Activated naive CD8-positive, alpha-beta T cell treated with anti-CD3 and anti-CD28 coated beads, Interleukin-2, amount 50 U/mL, for 16 hours (primary cell): ENCODE measurements at places on chromosomes 3 and 15.
A peak's percentile ranks its signal among the peaks of the same experiment; 100 is the strongest.

- no peak for DNase-seq
These were observed 23.1 kb downstream of the TRPM1 start for GRCh38 chr15:31078471-31078870.

- no peak for DNase-seq
These were observed 18.6 kb upstream of the FSTL1 start for GRCh38 chr3:120469440-120469839.

DNA sequence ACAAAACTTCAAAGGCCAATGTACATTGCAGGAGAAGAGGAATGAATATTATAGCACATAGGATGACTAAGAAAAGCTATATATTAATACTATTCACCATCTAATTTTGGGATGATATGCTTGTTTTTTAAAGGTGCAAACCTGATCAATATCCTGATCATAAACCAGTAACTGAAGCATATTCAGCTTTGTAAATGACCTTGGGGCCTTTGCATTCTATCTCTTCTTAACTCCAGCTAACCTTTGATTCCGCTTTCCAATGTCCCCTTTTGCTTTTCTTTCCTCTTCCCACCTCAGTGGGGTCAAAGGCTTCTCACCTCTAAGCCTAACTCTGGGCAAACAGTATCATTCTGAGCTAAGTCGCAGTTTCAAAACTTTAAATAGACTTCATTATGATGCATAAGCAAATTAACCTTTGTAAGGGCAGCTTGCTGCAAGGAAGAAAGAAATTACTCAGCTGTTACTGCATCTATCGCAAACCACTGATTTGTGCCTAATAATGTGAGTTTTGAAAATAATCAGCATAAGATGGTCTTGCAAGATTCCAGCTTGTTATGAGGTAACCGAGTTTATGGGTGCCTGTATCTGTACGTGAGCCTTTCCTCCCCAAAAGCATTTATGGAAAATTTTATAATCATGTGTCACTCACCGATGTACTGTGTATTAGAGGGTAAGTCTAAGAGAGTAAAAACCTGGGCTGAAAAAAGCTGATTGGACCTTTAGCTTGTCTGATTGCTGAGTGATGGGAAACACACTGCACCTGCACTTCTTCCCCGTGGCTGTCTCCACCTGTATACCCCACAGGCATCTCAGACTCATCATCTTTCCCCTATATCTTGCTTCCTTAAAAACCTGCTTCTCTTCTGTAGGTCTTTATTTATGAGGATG is 116.8 kb downstream of the TPRG1 start:
- DNase-seq = no peak

GRCh38 chr3:33146791-33147445 is 33.1 kb downstream of the CRTAP start:
- DNase-seq = no peak

DNA sequence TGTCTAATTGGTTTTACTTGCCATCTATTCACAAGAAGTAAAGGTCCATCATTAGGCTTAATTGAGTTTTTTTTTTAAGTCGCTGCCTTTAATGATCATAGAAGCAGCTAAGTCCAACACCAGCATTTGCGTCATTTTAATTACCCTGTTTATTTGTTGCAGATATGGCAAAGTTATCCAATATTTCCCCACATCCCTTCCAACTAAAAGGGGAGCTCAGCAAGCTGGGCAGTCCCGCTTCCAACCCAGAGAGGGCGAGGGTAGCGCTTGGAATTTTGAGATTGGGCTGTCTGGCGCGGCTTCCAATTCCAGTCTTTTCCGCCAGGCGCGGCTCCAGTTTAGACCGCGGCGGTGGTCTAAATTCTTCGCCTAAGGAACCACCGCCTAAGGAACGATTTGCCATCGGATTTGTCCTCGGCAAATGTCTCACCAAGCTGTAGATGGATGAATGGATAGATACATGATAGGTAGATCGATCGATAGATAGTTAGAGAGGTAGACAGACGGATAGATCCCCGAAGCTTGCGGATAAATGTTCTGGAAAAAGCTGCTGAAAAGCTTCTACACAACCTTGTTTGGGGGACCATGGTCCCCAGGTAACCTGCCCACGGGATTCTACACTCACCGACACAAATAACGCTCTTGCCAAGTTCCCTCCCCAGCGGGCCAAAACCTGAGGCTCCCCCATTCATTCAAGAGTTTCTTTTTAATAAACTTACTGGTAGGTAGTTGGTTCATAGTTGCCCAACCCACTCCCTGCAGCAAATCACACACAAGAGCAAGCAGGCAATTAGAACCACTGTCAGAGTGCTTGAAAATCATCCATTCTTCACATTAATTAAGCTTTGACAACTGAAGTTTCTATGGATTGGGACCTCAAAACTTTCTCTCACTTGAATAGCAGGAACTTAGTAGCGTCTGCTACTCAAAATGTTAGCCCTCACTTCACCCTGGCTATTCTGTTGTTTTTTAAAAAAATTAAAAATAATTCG is 49.1 kb downstream of the ZIC4 start:
- DNase-seq = no peak

- no peak for DNase-seq
These were observed 30.8 kb downstream of the MEX3B start for GRCh38 chr15:82014989-82015388.

GRCh38 chr3:177197727-177198460 is 612 bp upstream of the TBL1XR1 start:
- peak; percentile 6 for DNase-seq

- DNase-seq = no peak
These were observed 223.1 kb downstream of the MEIS2 start for GRCh38 chr15:36877294-36877693.

DNA sequence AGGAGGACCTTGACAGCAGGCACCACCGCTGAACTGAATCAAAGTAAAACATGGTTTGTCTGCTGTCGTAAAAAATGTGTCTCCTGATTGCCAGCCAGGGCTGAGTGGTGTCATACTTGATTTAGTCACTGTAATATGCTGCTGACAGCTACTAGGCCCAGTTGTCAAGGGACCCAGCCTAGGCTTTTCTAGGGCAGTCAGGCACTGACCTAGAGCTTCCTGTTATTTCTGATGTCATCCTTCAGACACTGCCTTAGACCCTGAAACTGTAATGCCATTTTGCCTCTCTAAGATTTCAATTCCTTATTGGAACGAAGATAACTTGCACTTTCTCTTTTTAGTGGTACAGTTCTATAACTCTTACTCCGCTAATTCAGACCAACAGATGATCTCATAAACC is 2.6 kb upstream of the MRPL3 start:
- DNase-seq = no peak

GRCh38 chr3:126548556-126549466 is 9.9 kb downstream of the C3orf22 start:
- no peak for DNase-seq

DNA sequence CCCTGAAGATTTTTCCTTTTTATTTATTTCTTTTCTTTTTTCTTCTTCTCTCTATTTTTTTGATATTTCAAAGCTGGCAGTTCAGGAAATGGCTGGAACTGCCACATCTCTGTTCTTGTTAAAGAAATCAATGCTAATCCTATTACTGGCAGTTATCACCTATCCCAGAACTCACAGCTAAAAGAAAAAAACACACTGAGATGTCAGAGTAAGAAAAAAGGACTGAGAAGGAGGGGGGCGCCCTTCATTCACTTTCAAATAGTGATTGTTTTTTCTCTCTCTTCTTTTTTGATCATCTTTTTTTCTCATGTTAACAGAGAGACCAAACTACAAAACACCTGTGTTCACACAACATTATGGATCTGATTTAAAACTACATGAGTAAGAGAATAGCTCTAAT is 337.1 kb downstream of the IL20RB start:
- no peak for DNase-seq

GRCh38 chr3:11944052-11944673 is 60.0 kb upstream of the SYN2 start:
- DNase-seq = no peak

DNA sequence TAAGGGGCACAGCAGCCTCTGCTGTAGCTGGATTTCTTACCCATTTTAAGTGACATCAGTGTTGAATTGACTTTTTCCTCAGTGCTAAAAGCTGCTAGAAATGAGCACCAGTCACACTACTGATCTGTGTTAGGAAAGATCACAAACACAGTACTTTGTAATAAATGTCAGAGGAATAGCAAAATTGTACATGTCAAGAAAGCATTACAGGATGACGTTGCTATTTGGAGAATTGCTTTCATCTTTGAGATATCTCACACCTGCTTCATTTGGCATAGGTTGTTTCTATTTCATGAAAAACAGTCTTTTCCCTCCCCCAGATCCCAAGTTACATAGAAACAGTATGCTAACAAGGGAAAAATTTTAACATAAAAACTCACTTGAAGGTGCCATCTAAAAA is 77.8 kb downstream of the SLC25A26 start:
- no peak for DNase-seq

DNA sequence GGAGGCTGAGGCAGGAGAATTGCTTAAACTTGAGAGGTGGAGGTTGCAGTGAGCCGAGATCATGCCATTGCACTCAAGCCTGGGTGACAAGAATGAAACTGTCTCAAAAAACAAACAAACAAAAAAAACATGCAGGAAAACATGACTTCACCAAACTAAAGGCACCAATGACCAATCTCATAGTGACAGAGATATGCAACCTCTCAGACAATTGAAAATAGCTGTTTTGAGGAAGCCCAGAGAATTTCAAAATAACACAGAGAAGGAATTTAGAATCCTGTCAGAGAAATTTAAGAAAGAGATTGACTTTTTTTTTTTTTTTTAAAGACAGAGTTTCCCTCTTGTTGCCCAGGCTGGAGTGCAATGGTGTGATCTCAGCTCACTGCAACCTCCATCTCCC is 26.1 kb downstream of the NCBP2 start:
- no peak for DNase-seq

- DNase-seq = no peak
These were observed 8.0 kb upstream of the SEMA4B start for GRCh38 chr15:90192961-90193786.

- no peak for DNase-seq
These were observed 65.3 kb downstream of the OXNAD1 start for GRCh38 chr3:16330351-16330750.

DNA sequence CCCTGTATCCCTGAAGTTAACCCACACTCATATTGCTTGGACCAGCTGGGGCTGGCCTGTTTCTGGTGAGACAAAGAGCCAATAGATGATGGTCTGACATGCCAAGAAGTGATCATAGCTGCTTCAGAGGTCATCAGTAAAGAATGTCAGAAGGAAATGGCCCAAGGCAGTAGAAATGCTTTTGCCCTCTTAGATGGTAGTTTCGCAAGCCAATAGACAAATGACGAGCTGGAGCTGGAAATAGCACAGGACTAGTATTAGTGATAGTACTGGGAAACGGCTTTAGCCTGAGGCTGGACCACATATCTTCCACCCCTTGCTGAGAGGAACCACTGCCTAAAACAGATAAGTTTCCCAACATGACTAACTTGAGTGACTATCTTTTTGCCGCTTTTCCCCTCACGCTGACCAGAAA is 176.1 kb upstream of the THBS1 start:
- no peak for DNase-seq

- no peak for DNase-seq
These were observed 37.7 kb upstream of the PLXNA1 start for GRCh38 chr3:126945171-126945721.

- DNase-seq = no peak
These were observed 211.3 kb downstream of the TIGIT start for GRCh38 chr3:114504941-114505628.

GRCh38 chr15:50128266-50128665 is 9.2 kb upstream of the ATP8B4 start:
- DNase-seq = no peak

DNA sequence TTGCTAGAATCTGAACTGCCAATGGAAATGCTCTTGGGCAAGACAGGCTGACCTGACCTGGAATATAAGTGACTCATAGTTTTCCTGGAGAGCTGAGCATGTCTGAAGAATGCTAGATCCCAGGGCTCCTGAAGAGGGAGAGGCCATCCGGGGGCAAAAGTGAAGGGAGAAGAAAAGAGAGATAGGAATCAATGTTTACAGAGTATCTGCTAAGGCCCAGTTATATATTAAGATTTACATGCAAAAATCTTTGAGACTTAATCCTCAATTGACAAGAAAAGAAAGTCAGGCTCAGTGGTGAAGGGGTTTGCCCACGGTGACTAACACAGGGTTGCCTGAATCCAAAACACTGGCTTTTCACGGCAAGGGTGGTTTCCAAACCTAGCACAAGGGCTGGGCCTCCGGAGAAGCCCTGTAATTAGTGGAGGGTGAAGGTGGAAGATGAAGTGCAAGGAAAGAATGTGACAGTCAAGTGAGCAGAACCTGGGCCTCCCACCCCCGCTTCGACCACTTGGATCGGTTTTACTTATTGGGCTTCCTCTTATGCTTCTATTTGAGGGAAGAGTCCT is 91.7 kb upstream of the FGF12 start:
- DNase-seq = no peak

DNA sequence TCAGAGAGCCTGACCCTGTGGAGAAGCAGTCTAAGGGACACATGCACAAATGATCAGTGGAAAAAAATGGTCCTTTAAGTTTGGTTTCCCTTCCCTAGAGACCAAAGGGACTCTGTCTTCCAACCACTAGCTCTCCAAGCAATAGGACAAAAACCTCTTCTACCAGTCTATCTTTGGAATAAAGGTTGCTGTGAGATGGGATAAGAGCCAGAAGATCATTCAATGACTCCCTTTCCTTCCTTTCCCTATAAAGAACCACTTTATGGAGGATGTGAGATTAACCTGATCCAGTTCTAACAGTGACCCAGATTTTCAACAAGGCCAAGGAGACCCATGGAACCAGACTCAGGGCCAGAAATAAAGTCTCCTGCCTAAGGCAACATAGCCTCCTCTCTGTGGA is 74.8 kb downstream of the DHX30 start:
- DNase-seq = no peak

DNA sequence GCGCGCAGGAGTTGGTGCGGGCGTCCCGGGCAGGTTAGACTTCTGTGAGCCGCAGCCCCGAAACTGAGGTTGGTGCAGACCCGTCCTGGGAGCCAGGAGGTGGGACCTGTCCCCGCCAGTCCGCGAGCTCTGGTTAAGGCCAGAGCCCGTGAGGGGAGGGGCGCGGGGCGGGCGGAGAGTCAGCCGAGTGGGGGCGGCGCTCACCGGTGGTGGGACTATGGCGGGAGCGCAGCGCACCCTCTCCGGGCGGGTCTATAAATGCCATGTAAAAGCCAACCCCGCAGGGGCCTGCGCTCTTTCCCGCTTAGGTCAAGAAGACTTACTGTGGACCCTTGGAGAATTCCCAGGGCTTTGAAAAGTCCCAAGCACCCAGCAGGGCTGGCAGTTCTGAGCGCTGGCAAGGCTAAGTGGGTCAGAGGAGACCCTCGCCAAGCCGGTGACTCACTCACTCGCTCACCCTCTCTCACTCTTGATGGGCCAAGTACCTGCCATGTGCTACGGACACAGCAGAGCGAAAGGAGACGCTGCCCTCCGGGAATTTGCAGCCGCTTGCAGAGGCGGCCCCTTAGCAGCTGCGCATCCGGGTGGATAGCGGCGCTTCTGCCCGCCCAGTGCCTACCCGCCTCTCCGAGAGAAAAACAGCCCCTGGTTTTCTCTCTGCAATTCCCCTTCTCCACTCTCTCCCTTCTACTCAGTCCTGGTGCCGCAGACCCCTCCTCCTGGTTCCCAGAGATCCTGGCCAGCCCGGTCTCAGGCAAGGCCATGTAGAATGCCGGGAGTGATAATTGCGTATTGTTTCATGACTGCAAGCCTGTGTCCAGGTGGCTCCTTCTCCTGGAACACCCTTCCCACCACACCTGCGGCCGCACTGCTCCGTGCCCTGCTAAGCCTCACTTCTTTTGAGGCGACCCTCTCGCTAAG is at the start of gene ALDH1L1:
Gene ALDH1L1 (minus strand): TSS at position 110 of the 921 bp plus-strand sequence. CDS start 19,607 bp downstream, outside the sequence.
- no peak for DNase-seq
